NCI-H187 (cell line): ENCODE measurements at places on chromosomes 6 and 20.

- no peak for DNase-seq
Measured at GRCh38 chr20:36658300-36658699, 12.3 kb upstream of the SLA2 start.

DNA sequence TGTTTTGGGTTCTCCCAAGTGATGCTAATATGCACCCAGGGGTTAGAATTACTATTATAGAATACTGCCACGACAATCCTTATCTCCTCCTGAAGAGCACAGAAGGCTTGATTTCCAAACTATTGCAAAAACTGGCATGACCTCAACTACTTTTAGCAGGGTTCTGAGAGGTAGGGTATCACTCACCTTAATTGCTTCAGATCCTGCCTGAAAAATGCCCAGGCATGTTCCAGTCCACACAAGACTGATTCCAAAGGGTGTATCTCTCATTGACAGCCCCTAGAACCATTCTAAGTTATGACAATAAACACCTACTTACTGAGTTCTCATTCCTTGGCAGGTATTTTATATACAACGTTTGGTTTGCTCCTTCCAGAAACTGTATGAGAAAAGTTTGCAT lies 5.0 kb upstream of the DSE start:
- DNase-seq = no peak

GRCh38 chr6:157909282-157909664 lies 72.4 kb upstream of the SYNJ2 start:
- no peak for DNase-seq

DNA sequence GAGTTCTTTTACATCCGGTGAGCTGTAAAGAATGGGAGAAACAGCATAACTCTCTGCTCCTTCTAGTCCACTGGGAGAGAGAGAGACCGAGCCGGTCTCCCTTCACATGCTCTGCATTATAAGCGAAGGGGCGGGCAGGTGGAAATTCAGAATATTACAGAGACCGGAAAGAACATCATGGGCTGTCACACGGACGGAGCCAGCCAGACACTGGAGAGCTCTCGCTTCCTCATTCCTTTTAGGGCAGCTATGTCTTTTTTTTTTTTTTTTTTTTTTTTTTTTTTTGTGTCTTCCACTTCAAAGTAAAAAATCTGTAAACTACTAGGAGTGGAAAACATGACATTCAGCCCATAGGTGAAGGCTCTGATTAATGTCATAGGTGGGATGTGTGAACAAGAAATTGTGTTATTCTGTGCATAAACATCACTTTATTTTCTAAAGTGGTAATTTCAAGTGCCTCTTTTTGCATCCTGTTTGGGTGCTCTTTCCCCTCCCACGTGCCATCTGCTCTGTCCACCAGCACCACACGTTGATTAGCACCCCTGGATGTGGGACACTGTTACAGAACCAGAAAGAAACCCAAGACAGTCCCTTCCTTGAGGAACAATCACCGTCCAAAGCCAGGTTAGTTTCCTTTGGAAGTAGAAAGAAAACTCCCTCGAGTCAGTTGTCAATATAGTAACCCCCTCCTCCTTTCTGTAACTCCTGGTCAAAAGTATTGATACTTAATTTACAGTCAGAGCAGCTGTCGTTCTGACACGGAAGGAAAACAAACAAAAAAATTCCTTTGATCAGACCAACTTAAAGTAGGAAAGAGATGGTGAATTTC lies at the start of gene TAGAP:
Gene TAGAP, minus strand, starts transcription at position 93 of the 829 bp plus-strand sequence. CDS start 845 bp downstream, outside the sequence.
- no peak for DNase-seq

GRCh38 chr6:88728756-88729155 lies 234.7 kb downstream of the RNGTT start:
- DNase-seq = no peak

- DNase-seq = no peak
Measured at GRCh38 chr6:3977875-3978711, 100.8 kb downstream of the FAM217A start.
